Fibroblast of skin of left quadriceps (primary cell): ENCODE measurements at places on chromosomes 6 and 20.

DNA sequence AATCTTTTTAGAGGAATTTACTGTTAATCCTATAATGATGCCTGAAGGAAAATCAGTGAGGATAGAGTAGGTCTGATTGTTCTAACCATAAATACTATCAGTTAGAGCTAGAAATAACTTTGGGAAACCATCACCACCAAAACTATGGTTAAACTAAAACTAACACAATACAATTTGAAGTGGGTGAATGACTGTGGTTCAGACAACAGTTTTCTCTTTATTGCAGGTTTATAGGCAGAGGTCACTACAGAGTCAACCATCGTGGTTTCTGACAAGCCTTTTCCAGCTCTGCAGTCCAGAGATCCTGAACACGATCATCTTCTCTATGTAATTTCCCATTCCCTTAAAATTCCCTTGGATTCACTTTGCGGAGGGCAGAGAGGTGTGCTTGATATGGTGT is 134.3 kb downstream of the IBTK start:
- DNase-seq = no peak

- DNase-seq = peak; percentile 22
Measured at GRCh38 chr6:98576791-98577190, 257.6 kb upstream of the POU3F2 start.

DNA sequence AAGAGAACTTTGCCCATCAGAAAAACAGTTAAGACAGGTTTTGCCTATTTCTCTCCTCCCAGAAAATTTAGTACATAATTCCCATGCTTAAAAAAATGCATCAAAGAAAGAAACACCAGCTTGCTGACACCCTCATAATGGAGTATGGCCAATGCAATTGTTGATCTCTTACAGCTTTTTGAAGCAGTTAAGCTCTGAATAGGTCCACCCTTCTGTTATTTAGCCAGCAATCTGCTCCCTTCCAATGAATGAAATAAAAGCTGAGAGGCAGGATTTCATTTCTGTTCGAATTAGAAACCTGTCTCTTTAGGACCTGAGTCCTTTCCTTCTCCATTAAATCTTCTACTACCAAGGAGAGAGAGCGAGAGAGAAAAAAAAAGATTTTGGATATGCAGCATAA is 288.7 kb downstream of the RNF144B start:
- no peak for DNase-seq

DNA sequence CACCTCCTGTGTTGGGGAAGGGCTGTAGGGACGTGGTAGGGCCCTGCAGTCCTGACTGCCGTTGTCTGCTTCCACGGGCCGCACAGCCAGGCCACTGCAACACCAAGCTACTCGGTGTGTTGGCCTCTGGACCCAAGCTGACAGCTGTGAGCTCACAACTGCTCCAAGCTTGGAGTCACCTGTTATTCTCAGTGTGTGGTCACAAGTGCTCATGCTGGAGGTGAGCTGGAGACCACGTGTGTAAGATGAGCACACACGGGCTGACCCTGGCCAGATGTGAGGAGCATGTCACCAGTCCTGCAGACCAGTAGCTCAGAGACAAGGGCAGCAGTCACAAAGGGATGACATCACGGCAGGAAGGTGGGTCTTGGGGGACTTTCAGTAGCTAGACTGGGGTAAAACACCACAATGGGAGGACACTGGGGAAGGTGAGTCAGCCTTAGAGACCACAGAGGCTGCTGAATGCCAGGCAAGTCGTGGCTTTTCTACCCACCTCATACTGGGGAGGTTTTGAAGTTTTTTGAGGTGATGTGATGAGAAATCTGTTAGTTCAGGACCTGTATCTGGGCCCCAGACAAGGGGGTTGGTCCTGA is 87.3 kb downstream of the FAM120B start:
- no peak for DNase-seq

- no peak for DNase-seq
Measured at GRCh38 chr6:30002871-30003270, 58.2 kb upstream of the POLR1H start.

DNA sequence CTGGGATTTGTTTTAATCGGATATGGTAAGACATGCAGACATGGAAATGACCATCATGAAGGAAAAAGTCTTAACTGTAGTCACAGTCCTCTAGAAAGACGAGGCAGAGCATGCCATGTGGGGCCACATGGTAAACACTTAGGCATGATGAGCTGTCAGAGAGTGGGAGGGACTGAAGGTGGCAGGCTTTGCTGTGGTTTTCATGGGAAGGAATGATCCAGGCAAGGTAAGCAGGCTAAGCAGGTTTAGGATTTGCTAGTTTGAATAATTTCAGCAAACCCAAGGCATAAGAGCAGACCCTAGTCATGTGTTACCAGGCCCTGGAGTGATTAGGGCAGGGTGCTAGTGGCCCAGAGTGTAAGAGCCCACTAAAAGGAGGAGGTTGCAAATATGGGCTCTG is 47.2 kb upstream of the STMND1 start:
- DNase-seq = no peak

- no peak for DNase-seq
Measured at GRCh38 chr6:128244751-128245405, 275.5 kb downstream of the PTPRK start.

- no peak for DNase-seq
Measured at GRCh38 chr20:24970754-24971153, 21.7 kb downstream of the CST7 start.

GRCh38 chr6:78578430-78578829 is 288.9 kb upstream of the IRAK1BP1 start:
- DNase-seq = no peak

GRCh38 chr6:116633685-116634084 is 17.4 kb downstream of the RSPH4A start:
- DNase-seq = no peak

GRCh38 chr6:43203029-43203717 is 21.2 kb downstream of the CUL9 start:
- no peak for DNase-seq

- no peak for DNase-seq
Measured at GRCh38 chr6:148758492-148758891, 11.7 kb downstream of the UST start.

- DNase-seq = no peak
Measured at GRCh38 chr6:76509397-76509796, 436.9 kb upstream of the IMPG1 start.

- no peak for DNase-seq
Measured at GRCh38 chr6:33761922-33762629, 15.4 kb upstream of the IP6K3 start.

DNA sequence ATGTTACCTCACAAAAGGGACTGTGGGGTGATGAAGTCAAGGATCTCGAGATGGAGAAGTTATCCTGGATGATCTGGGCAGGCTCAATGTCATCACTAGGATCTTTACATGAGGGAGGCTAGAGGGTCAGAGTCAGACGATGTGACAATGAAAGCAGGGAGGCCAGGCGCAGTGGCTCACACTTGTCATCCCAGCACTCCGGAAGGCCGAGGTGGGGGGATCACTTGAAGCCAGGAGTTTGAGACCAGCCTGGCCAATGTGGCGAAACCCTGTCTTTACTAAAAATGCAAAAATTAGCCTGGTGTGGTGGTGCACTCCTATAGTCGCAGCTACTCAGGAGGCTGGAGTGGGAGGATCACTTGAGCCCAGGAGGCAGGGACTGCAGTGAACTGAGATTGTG is 68.8 kb downstream of the TTLL2 start:
- no peak for DNase-seq

DNA sequence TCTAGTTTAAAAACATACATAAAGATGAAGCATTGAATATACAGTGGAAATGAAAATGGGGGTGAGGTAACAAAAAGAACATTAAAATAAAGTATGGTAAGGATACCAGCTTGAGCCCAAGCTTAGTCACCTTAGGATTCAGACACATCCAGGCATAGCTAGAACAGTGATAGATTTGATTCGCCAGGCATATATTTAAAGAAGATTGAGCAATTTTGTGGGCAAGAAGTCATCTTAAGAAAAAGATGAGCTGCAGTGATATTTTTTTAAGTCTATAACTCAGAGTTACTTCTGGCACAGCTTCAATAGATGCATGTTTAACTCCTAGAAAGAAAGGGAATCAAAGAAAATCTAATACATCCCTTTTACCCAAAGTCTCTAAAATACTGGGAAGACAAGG is 97.9 kb downstream of the BMP5 start:
- no peak for DNase-seq

DNA sequence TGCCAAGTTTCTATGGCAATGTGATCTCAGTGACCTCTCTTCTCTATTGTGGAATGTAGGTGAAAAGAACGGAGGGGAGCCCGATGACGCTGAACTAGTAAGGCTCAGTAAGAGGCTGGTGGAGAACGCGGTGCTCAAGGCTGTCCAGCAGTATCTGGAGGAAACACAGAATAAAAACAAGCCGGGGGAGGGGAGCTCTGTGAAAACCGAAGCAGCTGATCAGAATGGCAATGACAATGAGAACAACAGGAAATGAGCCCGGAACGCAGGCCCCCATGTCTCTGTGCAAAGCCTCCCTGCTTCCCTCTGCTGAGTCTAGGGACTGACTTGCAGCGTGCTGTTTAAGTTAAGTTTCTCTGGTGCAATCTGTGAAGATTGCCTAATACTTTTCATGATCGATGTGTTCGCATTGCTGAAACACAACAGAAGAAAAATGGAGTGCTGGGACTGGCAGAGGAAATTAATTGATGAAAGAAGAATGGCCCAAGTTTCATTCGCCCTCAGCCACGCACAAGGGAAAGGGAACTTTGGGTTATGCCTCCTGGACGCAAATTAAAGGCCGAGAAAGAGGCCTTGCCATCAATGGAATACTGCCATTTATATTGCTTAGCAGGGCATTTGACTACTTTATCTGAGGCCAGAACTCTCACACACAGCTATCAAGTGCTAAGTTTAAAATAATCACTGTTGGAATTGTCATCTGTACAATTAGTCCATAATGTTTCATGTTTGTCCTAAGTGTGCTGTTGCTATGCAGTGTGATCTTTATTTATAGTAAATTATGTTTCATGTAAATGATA is 146.4 kb downstream of the AKAP7 start:
- peak; percentile 4 for DNase-seq

DNA sequence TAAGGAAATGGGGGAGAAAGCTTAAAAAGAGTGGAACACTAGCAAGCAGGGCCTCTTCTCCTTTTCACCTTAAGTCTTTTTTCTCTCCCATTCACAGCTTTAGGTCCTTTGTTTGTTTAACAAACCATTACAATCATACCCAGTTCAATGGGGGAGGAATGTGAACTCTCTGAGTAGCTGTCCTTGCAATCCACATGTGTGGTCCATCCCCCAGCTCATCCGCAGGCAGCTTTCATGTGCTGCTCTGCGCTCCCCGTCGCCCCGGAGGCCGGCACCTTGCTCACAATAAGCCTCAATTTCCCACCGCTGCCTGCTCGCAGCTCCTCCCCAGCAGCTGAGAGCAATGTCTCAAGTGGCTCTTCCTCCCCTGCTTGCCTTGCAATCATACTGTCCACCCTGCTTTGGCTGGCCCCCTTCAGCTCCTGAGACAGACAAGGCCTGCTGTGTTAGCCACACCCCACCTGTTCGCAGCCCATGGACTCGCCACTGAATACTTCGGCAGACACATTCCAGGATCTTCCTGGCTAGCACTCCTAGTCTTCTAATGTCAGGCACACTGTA is 49.1 kb downstream of the PLAGL1 start:
- no peak for DNase-seq

DNA sequence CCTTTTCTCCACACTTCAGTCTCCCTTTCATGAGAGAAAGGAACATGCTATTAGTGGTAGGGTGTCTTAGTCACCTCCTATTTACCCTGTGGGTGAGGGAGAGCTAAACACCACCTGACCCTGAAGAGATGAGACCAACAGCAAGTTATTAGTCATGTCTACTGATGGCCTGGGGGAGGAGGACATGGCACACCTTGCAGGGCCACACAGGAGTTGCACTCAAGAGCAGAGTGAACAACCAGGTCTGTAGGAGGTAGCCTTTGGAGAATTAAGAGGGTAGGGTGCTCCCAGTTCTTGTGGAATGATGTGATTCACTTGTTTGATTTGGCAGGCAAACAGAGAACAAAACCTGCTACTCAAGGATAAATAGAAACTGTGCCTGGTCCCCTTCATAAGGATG is 82.7 kb upstream of the FABP7 start:
- DNase-seq = no peak

GRCh38 chr6:147678253-147678652 is 169.8 kb downstream of the SAMD5 start:
- no peak for DNase-seq

- DNase-seq = no peak
Measured at GRCh38 chr6:71268735-71269437, 19.7 kb upstream of the OGFRL1 start.

DNA sequence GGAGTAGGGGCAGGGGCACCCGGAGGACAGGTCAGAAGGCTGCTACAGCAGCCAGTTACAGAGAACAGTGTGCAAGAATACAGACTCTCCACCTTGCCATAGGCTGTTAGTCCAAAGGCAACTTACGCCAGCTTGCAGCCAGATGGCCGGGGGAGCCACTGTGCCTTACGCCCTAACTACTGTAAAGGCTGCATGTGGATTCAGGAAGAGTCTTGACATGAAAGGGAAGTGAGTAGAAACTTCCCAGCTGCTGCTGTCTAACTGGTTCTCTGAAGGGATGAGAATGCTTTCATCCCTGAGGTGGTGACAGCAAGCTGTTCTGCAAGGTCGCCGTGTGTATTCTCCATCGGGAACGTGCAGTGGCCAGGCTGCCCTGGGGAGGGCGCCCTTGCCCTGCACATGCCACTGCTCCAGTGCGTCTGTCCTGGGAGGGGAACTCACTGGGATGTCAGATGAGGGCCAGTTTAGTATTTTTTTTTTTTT is 46.1 kb downstream of the LYRM4 start:
- peak; percentile 56 for DNase-seq

- no peak for DNase-seq
Measured at GRCh38 chr6:166997768-166998255, 1.4 kb upstream of the CEP43 start.

GRCh38 chr20:37636977-37637376 is 56.9 kb upstream of the CTNNBL1 start:
- no peak for DNase-seq

- peak; percentile 27 for DNase-seq
Measured at GRCh38 chr6:125310994-125311649, 9.4 kb upstream of the HDDC2 start.

DNA sequence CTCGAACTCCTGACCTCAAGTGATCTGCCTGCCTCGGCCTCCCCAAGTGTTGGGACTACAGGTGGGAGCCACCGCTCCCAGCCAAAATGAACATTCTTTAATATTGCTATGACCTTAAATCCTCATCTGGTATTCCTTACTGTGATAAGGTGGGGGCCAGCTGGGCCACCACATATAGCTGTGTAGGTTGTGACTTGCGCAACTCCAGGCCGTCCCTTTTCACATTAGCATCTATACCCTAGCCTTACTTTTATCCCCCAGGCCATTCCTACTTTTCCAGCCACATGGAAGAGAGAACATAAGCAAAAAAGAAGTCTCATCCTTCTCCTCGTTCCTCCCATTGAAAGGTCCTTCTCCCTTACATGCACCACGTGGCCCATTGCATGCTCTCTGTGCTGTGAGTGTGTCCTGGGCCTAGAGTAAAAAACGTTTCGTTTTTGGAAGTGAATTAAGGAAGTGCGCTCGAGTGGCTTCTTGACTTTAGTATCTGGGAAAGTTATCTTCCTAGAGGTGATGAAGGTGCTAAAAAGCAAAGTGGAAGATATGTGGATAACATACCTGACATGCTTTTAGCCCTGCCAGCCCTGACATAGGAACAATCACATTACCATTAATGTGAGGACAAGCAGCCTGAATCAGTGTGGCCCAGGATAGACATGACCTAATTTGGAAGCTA is 56.8 kb upstream of the KIF13A start:
- DNase-seq = no peak

- no peak for DNase-seq
Measured at GRCh38 chr6:16216501-16217155, 21.8 kb upstream of the GMPR start.
